Calu3 (cell line): ENCODE measurements at places on chromosomes 7 and 10. TPM values are rescaled to one million over a fixed set of nuclear protein-coding genes. Genes with fewer than 3 reads are reported as not detected.

DHX32 gene
- total RNA-seq, result 29.2 and 32.2 TPM in 2 replicates

HOXA9 gene
- 1.7 and 2.5 TPM in 2 replicates for total RNA-seq

MTERF1 gene
- total RNA-seq, result 11.5 and 15.8 TPM in 2 replicates

HYAL4 gene
- not detected in 2 replicates for total RNA-seq

CLDN3 gene
- total RNA-seq, result 122 and 135 TPM in 2 replicates

MSS51 gene
- total RNA-seq, result 2.9 and 3.3 TPM in 2 replicates

HOXA1 gene
- 0.24 and 0.44 TPM in 2 replicates for total RNA-seq

NODAL gene
- total RNA-seq, result not detected in 2 replicates

SYT15 gene
- total RNA-seq, result 1.5 and 2.2 TPM in 2 replicates

C10orf53 gene
- not detected in 2 replicates for total RNA-seq

POLR2J2 gene
- total RNA-seq, result 13.9 and 16.6 TPM in 2 replicates

CFAP58 gene
- not detected in 2 replicates for total RNA-seq

TRAPPC14 gene
- 17.4 and 17.5 TPM in 2 replicates for total RNA-seq

BMPER gene
- not detected in 2 replicates for total RNA-seq

HOXA13 gene
- total RNA-seq, result 1.3 and 1.6 TPM in 2 replicates

VAX1 gene
- total RNA-seq, result not detected in 2 replicates

BRI3 gene
- 101 and 124 TPM in 2 replicates for total RNA-seq
